ENCODE measurements at places on chromosomes 12 and 14. TPM values are rescaled to one million over a fixed set of nuclear protein-coding genes. Genes with fewer than 3 reads are reported as not detected.

B3GNT4 gene
- 0.35 TPM for total RNA-seq

CLEC6A gene
- not detected for total RNA-seq

DHRS4 gene
- 39.2 TPM for total RNA-seq

FAM90A1 gene
- not detected for total RNA-seq

DNA sequence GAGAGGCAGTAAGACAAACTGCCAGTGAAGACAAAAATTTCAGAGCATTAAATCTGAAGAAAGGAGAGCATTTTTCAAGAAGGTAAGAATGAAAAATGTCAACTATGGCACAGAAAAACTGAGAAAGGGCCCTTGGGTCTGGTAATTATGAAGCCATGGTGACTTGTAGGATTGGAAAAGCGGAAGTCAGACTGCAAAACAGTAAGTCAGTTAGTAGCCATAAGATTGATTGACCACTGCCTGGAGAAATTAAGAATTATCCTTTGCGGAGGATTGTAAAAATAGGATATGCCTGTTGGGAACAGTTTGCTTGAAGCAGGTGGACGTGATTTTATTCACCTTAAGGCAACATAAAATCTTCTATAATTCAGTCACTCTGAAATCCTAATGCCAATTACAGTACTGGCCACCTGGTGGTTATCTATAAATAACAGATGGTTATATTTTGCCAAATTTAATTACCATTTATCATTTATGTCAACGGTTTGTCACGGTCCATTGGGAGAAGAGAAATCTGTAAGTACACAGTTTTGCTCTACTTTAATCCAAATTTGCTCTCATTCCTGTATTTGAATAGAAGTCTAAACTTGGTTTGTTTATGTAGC lies 127.1 kb upstream of the CNTN1 start:
- no peak for DNase-seq

DNA sequence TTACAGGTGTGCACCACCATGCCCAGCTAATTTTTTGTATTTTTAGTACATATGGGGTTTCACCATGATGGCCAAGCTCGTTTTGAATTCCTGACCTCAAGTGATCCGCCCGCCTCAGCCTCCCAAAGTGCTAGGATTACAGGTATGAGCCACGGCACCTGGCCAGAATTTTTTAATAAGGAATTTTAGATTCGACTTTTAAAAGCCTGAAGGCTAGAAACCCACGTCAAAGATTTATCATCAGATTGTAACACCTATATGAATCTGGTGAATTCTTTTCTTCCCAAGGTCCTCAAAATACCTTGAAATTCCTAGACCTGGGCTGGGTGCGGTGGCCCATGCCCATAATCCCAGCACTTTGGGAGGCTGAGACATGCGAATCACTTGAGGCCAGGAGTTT lies 18.7 kb upstream of the MMP19 start:
- no peak for DNase-seq

GRCh38 chr14:97299661-97300060 lies 502.5 kb downstream of the VRK1 start:
- DNase-seq = no peak

- no peak for DNase-seq
Observed at GRCh38 chr14:22610931-22611330, 12.8 kb downstream of the ABHD4 start.

DNA sequence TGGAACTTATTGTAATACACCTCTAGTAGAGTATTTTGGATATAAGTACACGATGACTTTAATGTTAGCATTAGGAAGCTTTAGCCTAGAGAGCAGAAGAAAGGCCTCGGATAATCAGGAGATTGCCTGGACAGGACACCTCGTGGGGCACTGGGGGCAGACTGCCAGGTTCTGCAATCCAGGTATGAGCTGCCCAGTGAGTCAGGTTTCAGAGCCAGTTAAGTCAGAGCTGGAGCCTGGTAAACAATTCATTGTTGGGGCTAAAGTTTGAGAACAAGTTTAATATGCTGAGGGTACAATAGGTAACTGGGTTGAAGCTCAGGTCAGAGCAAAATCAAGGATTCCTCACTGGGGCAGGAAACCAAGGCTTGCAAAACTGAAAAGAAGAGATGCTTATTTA lies 107.4 kb downstream of the RERGL start:
- no peak for DNase-seq

DNA sequence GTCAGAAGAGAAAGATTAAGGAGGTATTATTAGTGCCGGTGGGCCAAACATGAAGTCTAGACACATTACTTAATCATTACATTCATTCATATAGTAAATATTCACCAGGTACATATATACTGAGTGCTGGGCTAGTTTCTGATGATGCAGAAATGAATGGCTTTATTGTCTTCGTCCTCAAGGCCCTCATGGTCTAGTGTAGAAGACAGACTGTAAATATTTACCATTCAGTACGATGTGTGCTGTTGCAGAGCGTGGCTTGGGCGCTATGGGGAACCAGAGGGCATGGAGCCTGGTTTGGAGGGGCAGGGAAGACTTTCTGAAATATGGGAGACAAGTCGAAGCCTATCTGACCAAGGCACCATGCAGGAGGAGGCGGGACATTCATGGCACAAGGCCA lies 37.0 kb upstream of the TCL1B start:
- no peak for DNase-seq

DNA sequence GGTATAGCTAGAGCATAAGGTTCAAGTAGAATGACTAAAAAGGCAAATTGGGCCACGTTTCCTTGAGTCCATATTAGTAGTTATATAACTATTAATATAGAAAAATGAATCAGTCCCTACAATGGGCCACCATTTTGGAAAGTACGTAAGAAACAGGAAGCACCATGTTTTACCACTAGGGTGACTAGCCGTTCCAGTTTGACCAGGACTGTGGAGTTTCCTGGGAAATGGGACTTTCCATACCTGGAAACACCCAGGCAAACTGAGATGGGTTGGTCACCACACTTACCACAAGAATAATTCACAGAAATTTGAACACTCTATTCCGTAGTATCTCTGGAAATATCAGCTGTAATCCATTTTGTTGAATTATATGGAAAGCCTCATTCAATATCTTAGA lies 2.1 kb upstream of the MAGOHB start:
- no peak for DNase-seq

DNA sequence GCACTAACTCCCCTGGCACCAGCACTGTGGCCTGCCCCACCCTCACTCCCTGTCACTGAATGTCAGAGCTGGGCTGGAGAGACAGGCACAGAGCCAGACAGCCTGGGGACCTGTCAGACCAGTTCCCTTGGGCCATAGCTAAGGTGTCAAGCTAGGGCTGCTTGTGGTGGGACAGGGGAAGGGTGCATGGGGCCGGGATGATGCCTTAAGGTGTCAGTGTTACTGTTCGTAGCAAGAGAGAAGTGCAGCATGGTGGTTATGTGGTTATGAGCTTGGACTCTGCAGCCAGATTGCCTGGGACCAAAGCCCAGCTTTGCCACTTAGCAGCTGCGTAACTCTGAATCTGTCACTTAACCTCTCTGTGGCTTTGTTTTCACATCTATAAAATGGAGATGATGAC lies 3.8 kb downstream of the RAPGEF3 start:
- DNase-seq = no peak

- DNase-seq = no peak
Observed at GRCh38 chr12:13027032-13027431, 17.1 kb upstream of the FAM234B start.

DNA sequence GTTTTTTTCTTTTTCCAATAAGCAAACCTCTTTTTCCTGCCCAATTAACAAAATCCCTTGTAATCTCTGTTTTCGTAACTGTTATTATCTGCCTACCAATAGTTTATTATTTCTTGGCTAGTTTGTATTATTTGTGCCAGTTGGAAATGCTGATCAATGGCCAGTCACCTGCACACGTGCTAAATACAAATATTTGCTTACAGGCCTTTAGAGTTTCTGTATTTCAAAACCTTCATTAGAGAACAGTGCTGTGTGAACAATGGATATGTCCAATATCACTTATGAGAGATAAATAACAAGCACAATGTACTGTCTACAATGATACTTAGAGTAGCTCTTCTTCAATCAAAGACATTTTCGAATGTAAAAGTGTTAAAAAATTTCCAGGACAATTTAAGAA lies 10.8 kb upstream of the DYRK2 start:
- no peak for DNase-seq

- no peak for DNase-seq
Observed at GRCh38 chr14:28542040-28542439, 224.5 kb upstream of the FOXG1 start.

DNA sequence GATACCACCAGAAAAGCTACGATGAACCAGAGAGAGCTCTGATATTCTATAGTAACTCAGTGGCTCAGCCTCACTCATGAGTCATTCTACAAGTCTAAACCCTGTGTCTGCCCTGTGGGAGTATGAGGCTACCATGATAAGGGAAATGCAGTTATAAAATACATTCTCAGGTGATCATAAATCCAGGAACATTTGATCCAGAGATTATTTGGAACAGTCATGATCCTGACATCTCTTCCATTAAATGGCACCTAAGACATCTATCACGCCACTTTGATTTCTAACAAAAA lies 202.6 kb upstream of the RASSF8 start:
- DNase-seq = no peak

- DNase-seq = peak; percentile 76
Observed at GRCh38 chr14:77076113-77076631, 21.9 kb upstream of the CIPC start.

- DNase-seq = no peak
Observed at GRCh38 chr12:116556964-116557698, 2.0 kb upstream of the MAP1LC3B2 start.

Data from NCI-H460 (cell line).